ENCODE measurements at places on chromosomes 7 and 10.

GRCh38 chr7:128731184-128731583 lies 8.0 kb upstream of the CALU start:
- DNase-seq: no peak

- DNase-seq: no peak
Observed at GRCh38 chr7:105493923-105494315, 28.2 kb downstream of the PUS7 start.

GRCh38 chr10:70596860-70597809 lies 5.4 kb downstream of the PRF1 start:
- DNase-seq: no peak

GRCh38 chr7:96320442-96320841 lies 1.5 kb downstream of the SLC25A13 start:
- DNase-seq: no peak

DNA sequence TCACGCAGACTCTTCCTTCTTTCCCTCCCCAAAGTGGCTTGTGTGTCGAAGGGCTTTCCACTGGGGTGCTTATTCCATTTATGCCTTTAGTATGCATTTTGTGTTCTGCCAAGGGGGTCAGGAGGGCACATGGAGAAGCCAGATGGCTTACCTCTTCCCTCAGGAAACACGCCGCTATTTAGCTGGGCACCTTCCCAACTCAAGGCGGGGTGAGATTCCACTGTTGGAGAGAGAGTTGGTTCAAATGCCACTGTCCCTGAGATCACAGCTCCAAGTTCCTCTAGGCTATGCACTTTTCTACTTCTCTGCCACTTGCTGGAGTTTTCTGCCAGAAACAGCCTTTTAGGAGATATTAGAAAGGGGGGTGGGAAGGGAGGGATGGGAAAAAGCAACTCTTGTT lies 1091.8 kb downstream of the LRMDA start:
- no peak for DNase-seq

GRCh38 chr7:117008118-117008885 lies 55.0 kb downstream of the ST7 start:
- DNase-seq: no peak

GRCh38 chr10:91708174-91708861 lies 75.4 kb upstream of the PPP1R3C start:
- DNase-seq: no peak

Measured in NCI-H2081 treated with DMSO at 0.1 percent for 48 hours (cell line).